ENCODE measurements at places on chromosomes 2 and 18. TPM values are rescaled to one million over a fixed set of nuclear protein-coding genes. Genes with fewer than 3 reads are reported as not detected.

DNA sequence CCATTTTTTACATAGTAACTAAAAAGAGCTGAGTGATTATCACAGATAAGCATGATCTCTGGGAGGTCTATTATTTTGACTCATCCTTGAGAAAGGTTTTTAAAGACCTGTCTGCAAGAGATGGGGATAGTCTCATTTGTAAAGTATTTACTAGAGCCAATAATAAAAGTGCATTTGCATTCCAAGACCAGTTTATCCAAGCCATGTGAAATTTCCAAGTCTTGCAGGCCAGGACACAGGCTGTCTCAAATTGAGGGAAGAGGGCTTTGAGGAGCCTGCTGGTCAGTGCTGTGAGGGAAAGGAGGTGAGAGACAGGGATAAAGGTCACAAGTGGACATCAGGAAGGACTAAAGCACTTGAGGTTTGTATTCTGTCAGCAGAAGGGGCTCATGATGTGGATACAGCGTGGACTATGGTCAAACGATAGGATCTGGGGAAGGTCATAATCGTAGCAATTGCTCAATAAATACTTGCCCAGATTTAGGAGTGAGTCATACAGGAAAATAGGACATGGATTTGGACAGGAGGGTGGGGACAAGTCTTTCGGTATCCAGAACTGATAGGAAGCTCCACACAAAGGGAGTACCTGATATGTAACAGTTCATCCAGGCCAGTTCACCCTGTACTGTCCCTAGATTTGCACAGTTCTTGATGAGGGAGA is 6.6 kb upstream of the CDH2 start:
- no peaks in the 10 kb centered on the region for H3K4me1 ChIP-seq
- no peaks in the 10 kb centered on the region for H3K27me3 ChIP-seq
- no peak overlapping the region for H3K27ac ChIP-seq
- no peaks in the 10 kb centered on the region for H3K36me3 ChIP-seq

The MPPE1 gene
- total RNA-seq = 33.6 TPM

The MAPK4 gene
- total RNA-seq = 2.4 TPM

DNA sequence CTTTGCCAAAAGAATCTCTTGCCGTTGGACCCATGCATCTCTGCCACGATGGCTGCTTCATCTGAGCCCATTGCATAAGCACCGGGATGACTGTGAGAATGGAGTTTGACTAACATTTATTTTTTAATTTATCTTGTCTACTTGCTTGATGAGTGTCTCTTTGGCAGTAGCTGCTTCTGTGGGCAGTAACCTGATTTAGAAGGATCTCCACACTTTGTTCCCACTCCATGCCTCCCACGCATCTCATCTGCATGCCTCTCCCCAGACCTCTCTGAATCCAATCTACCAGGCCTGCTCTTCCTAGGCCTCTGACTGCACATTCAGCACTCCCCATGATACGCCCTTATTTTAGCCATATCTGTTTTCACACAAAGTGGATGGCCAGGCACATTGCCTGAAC is 23.7 kb upstream of the TMX3 start:
- H3K36me3 ChIP-seq = no peaks in the 10 kb centered on the region
- no peak overlapping the region for H3K27ac ChIP-seq
- no peak for DNase-seq
- H3K27me3 ChIP-seq = no peaks in the 10 kb centered on the region

The CAPN13 gene
- total RNA-seq = not detected

GRCh38 chr2:118856978-118857676 is 9.7 kb upstream of the EN1 start:
- H3K27ac ChIP-seq = no peak overlapping the region
- no peaks in the 10 kb centered on the region for H3K36me3 ChIP-seq
- no peak overlapping the region for H3K4me3 ChIP-seq

DNA sequence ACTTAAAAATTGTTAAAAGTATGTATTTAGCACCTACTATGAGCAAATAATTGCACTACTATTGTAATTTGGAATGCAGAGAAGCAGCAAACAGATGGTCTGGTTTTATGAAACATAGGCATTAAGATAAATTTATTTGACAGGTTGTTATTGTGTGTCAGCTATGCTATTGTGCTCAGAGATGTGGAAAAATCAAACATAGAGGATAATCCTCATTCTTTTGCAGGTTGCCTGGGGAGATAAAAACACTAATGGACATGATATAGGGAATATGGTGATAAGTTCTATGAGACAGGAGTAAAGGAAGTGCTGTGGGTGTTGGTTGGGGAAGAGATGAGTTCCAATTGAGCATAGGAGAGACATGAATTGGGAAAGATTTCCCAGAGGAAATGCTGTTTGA is 71.3 kb downstream of the PPP1R1C start:
- DNase-seq = no peak
- no peaks in the 10 kb centered on the region for H3K27me3 ChIP-seq
- no peaks in the 10 kb centered on the region for H3K4me1 ChIP-seq
- H3K36me3 ChIP-seq = no peaks in the 10 kb centered on the region
- no peak overlapping the region for H3K4me3 ChIP-seq

The LRRC30 gene
- total RNA-seq = 2.1 TPM
